Tibial artery (tissue), 4 donors: ENCODE measurements at places on chromosomes 2 and 18.

DNA sequence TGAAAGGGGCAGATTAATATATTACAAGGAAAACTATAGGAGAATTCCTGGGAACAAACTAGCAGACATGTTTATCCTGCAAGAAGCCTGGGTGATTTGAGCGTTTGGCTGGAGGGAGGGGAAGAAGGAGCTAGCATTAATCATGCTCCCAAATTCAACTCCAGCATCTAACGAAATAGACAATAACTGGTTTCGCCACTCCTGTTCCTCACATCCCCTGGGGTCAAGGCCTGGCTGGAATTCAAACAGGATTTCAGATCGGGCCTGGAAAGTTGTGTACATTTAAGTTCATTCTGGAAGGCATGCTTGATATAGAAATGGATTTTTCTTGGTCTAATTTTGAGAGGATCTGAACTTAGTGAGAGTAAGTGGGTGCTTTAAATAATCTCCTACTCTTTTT, 126.1 kb upstream of the CTAGE1 start:
- DNase-seq: peak; percentile 78

- no peak for DNase-seq
These were observed 57.6 kb upstream of the PARD3B start for GRCh38 chr2:204487447-204488229.

DNA sequence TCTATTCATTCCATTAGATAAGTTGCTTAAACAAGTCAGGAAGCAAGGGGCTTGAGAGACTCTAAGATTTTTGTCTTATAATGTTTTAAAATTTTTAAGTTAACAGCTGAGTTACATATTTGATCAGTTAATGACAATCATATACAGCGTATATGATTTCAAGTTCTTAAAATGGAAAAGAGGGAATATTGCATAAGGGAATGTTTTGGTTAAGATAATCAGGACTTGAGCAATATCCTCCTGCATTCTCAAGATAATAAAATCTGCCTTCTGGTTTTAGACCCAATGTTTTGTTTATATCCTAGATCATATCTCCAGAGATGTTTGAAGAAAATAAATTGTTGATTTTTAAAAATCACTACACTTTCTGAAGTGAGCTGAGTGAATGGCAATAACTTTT, 13.4 kb upstream of the DYNC1I2 start:
- no peak for DNase-seq

DNA sequence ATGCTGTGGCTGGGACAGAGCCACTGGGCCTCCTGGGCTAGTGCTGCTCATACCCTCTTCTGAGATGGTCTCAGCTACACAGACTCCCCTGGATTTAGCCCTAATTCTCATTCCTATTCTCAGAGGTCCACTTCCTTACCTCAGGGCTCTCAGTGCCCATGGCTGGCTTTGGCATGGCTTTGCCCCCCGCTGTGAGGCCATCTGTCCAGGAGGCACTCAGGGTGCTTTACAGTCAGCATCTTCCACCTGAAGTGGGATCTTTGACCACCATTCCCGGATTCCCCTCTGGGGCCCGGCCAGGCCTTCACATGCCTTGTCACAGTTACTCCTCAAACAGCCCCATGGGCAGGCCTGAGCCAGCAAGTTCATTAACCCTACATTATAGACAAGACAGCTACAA, 161.8 kb downstream of the CELF4 start:
- no peak for DNase-seq

DNA sequence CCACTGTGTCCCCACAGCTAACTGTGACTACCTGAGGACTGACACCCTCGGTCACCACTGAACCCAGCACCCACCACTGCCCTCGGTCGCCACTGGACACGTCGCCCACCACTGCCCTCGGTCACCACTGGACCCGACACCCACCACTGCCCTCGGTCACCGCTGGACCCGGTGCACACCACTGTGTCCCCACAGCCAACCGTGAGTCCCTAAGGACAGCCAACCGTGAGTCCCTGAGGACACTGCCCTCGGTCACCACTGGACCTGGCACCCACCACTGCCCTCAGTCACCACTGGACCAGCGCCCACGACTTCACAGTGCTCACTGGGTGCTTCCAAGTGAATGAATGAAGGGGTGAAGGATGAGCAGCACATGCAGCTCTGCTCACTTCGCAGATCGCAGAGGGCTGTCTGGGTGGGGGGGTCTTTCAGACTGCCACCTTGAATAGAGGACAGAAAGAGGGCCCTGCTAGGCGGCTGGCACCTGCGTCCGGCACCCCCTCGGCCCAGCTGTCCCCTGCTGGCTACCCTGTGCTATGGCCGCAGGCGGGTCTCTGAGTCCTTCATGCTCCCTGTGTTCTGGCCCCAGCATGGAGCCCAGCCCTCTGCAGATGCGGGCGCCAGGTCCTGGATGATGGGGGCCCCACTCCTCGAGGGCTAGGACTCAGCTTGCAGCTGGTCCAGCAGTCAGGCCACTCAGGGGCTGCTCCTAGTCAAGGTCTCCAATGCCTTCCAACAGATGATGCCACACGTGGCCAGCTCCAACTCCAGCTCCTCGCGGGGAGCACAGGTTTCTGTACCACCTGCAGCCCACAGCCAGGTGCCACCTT, 51.4 kb upstream of the GPC1 start:
- peak; percentile 57 for DNase-seq

DNA sequence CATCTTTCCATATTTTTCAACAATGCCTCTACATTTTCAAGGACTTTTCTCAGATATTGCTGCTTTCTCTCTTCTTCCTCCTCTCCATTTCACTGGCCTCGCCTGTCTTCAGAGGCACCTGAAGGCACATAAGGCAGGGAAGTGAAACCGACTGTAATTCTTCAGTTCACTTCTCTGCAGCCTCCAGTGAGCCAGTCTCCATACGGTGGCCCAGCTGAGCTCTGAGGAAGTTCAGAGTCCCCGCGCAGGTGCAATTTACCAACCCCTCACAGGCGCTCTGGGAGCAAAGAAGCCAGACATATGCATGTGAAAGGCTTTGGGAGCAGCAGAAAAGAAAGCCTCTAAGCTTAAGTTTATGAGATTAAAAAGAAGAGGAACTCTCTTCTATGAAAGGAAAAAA, 12.4 kb downstream of the KLHL14 start:
- no peak for DNase-seq

- no peak for DNase-seq
These were observed 1977.7 kb upstream of the LRRTM1 start for GRCh38 chr2:82282111-82282882.

GRCh38 chr2:46392561-46393346, 86.6 kb upstream of the TMEM247 start:
- DNase-seq: no peak

DNA sequence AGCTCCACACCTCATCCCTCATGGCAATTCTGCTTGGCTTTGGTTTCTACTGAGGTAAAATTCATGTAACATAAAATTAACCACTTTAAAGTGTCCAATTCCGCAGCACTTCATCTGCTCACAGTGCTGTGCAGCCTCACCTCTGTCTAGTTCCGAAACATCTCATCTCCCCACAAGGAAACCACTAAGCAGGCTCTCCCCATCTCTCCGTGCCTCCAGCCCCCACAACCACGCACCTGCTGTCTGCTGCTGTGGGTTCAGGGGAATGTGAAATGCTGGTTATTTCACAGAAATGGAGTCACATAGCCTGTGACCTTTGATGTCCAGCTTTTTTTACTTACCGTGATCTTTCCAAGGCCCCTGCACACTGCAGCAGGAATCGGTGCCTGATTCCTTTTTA, 7.7 kb upstream of the GPC1 start:
- DNase-seq: no peak

GRCh38 chr2:209141142-209141541, 282.7 kb upstream of the MAP2 start:
- no peak for DNase-seq

DNA sequence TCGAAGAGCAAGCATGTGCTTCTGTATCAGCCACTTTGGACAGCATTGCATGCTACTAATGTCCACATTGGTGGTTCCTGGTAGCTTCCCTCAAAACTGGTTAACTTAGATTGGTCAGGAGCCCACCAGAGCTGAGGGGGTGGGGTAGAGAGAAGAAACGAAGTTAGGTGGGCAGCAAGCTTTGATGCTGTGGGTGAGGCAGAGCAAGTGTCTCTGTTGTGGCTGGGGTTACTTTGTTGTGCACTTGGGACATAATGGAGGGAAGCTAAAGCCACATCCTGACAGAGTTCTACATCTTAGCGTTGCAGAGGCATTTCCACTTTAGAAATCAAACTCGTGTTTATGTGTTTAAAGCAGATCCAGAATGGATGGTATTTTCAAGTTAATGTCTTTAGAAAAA, 82.7 kb downstream of the FAM168B start:
- DNase-seq: no peak

DNA sequence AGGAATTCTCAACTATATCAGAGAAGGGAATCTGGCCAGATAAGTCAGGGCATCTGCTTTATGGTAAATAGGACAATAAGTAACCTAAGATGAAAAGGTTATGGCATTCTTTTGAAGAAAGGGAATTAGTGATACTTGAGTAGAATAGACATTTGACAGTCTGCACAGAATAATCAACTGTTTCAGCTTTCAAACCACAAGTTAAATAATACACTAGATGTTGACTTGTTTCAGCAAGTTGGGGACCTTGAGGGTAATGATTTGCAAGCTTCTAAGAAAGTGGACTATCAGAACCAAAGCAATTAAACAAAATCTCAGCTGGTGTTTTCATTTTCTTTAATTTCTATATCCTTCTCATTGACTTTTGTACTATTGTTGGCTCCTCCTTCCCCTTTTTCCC, 54.5 kb downstream of the SLC39A10 start:
- DNase-seq: no peak

GRCh38 chr2:36371928-36372391, 16.4 kb downstream of the CRIM1 start:
- DNase-seq: no peak

DNA sequence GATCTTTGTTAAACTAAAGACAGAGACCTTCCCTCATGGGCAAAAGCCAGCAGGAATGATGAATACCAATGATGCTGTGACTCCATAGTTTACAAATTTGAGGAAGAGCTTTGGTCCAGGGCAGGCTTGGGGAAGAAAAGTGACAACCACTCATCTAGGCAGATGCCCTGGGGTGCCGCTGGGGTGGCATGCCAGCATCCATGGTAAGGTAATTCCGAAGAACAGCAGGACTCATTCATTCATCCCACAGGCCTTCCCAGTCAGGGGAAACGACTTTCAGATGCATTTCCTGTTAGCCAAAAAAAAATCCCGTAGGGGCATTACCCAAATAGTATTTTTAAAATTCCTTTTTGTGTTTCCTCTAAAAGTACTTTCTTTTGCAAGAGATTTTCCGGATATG, 180.7 kb upstream of the SERPINE2 start:
- no peak for DNase-seq
